ENCODE measurements at places on chromosomes 11 and 22.

DNA sequence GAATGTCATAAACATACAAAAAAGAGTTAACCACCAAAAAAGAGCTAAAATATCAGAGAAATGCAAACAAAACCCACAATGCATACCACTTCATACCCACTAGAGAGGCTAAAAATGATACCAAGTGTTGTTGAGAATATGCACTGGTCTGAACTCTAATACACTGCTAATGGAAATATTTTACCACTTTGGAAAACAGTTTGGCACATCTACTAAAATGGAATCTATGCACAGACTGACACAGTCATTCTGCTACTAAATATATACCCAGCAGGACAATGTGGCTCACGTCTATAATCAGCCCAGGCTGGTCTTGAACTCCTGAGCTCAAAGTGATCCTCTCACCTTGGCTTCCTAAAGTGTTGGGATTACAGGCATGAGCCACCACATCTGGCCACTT lies 18.0 kb downstream of the MAPK1 start:
- no peak for DNase-seq

DNA sequence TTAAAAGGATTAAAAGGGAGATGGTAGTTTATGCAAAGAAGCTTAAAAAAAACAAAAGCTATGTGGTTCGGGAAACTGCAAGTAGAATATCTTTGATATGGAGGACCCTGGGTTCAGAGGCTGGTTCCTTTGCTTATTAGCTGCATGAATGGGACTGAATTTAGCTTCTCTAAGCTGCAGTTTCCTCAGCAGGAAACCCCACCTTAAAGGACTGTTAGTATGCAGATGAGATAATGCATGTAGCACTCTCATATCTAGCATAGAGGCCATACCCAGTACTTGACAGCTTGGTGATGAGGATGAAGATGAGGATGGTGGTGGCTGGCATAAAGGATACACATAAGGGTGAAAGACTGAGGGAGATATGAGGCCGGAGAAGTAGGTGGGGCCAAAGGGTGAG lies 134.6 kb downstream of the RRAS2 start:
- no peak for DNase-seq

GRCh38 chr22:48713272-48714205 lies 1114.1 kb downstream of the BRD1 start:
- DNase-seq, result no peak

GRCh38 chr11:42239188-42239587 lies 779.7 kb upstream of the LRRC4C start:
- DNase-seq, result no peak
